ENCODE measurements at places on chromosomes 7 and 10.

DNA sequence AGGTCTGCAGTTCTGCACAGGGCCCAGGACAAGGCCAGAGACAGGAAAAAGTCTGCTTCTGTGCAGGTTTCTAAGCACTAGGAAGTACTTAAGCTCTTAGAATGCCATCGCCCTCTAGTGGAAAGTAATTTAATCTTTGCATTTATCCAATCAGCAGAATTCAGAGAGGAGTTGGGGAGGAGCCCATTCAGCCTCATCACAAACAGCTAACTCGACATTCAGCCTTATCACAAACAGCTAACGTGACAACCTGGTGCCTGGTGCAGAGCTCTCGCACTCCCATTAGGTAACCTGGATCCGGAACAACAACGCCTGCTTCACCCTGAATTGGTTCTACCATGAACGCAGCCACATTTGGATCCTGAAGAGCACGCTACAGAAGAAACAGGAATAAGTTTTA, 15.2 kb downstream of the OAT start:
- H3K4me3 ChIP-seq: no peak overlapping the region
- no peak for DNase-seq
- no peak overlapping the region for H3K27ac ChIP-seq
- no peaks in the 10 kb centered on the region for H3K27me3 ChIP-seq
- peaks cover 10% of the 10 kb centered on the region for H3K36me3 ChIP-seq

DNA sequence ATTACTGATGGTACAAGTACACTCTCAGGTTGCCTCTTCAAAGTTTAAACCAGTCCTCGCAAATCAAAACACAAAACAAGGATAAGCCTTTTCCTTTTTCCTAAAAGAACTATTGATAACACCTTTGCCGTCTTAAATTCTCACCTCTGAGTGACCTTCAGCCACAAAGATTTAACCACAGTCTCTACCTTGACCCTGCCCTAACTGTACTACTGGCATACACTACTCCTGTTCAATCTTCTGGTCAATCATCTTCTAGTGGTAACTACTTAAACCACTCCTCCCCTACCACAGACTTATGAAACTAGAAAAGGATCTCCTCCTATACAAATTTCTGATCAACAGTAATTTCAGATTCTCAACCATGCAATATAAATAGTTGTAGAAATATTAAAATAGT, 15.1 kb downstream of the UPF2 start:
- no peak overlapping the region for H3K27ac ChIP-seq
- DNase-seq: no peak
- peaks cover 5% of the 10 kb centered on the region for H3K4me1 ChIP-seq
- H3K36me3 ChIP-seq: peaks cover 83% of the 10 kb centered on the region
- no peaks in the 10 kb centered on the region for H3K27me3 ChIP-seq

DNA sequence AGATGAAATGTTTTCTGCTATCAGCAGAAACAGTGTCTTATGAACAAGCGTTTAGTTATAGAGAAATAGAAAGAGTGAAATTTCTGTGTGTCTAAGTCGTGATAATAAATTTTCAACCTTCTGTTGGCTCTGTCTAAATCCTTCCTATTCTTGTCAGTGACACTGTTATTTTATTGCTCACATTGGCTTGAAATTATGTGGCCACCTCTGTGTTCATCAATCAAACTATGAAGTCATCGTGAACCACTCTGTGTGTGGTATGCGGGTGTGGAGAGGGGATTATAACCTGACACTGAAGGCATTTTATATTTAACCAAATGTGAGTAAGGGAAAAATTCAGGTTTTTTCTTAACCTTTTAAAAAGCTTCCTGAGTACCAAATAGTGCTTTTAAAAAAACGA, 12.3 kb downstream of the AOAH start:
- H3K4me3 ChIP-seq: no peak overlapping the region
- no peak for DNase-seq
- H3K27ac ChIP-seq: no peak overlapping the region
- no peaks in the 10 kb centered on the region for H3K27me3 ChIP-seq
- no peaks in the 10 kb centered on the region for H3K4me1 ChIP-seq
- H3K36me3 ChIP-seq: no peaks in the 10 kb centered on the region

- H3K4me3 ChIP-seq: no peak overlapping the region
- H3K4me1 ChIP-seq: peaks cover 8% of the 10 kb centered on the region
- no peaks in the 10 kb centered on the region for H3K36me3 ChIP-seq
- no peak for DNase-seq
- peak overlapping the region; percentile 14 for H3K27ac ChIP-seq
These were observed 19.7 kb downstream of the UBTD1 start for GRCh38 chr10:97518301-97519043.

- H3K4me1 ChIP-seq: peaks cover 10% of the 10 kb centered on the region
- peak overlapping the region; percentile 94 for H3K4me3 ChIP-seq
- peak overlapping the region; percentile 96 for H3K27ac ChIP-seq
- no peaks in the 10 kb centered on the region for H3K27me3 ChIP-seq
- no peaks in the 10 kb centered on the region for H3K36me3 ChIP-seq
- no peak for DNase-seq
These were observed 1.5 kb upstream of the RALA start for GRCh38 chr7:39621784-39622411.

DNA sequence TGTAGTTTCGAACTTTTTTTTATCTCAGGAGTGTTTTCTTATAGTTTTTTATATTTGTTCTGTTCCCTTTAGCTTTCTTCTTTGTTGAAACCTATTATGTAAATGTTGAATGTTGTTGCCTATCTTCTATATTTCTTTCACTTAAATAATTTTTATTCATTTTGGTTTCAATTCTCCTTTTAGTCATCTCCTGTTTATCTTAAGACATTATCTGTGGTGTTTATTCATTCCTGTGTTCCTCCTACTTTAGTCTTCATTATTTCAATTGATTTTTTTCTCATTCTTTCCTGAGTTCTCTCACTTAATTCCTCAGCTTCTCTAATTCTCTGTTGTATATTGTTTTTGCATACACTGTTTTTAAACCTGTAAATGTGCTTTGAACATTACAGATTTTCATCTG, 64.1 kb downstream of the XPNPEP1 start:
- no peaks in the 10 kb centered on the region for H3K36me3 ChIP-seq
- no peak overlapping the region for H3K27ac ChIP-seq
- no peak for DNase-seq
- H3K4me3 ChIP-seq: no peak overlapping the region

DNA sequence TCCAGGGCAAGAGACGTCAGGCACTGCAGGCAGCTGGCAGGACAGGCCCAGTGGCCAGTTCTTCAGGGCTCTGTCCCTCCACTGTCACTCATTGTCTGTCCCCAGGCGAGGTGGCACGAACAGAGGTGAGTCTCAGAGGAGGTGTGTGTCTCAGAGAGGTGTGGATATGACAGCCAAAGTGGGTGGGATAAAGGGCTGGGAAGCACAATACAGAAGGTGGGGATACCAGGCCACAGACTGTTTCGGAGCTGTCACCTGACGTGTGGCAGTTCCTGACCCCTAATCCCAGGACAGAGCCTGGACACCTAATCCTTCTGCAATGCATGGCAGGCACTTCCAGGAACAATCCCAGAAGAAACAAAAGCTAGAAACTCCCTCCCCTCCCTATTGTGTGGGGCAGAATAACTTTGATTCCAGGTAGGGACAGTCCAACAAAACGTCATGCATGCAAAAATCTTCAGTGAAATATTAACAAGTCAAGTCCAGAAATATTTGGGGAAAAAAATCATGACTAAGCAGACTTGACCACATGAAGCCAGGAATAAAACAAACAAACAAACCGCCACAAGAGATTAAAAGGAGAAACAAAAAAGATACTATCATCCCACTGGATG, 11.6 kb downstream of the KLRG2 start:
- no peak overlapping the region for H3K4me3 ChIP-seq
- H3K4me1 ChIP-seq: no peaks in the 10 kb centered on the region
- no peaks in the 10 kb centered on the region for H3K27me3 ChIP-seq
- no peaks in the 10 kb centered on the region for H3K36me3 ChIP-seq

GRCh38 chr7:83849131-83849530, 200.2 kb upstream of the SEMA3E start:
- no peaks in the 10 kb centered on the region for H3K36me3 ChIP-seq
- DNase-seq: no peak
- H3K27ac ChIP-seq: no peak overlapping the region
- no peaks in the 10 kb centered on the region for H3K27me3 ChIP-seq
- H3K4me1 ChIP-seq: no peaks in the 10 kb centered on the region

DNA sequence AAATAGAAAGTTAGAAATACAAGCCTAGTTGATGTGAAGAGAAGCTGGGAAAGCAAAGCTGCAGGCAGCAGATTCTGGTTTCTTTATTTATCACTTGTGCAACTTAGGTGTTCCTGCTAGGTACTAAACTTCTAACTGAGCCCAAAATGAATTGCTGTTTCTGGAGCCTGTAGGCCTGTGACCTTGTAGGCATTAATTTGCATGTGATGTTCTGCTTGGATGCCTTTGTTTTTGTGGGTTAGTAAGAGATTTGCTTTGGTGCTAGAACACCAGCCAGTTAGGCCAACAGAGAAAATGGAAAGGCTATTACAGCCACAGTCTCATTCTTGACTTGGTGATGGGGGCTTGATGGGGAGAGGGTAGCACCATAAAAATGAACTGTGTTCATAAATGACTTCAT, 370.7 kb downstream of the PPP1R3A start:
- no peaks in the 10 kb centered on the region for H3K4me1 ChIP-seq
- no peaks in the 10 kb centered on the region for H3K36me3 ChIP-seq
- H3K27me3 ChIP-seq: no peaks in the 10 kb centered on the region
- DNase-seq: no peak
- H3K27ac ChIP-seq: no peak overlapping the region

GRCh38 chr10:75399461-75400162, 2.0 kb downstream of the ZNF503 start:
- H3K27me3 ChIP-seq: no peaks in the 10 kb centered on the region
- H3K4me1 ChIP-seq: peaks cover 5% of the 10 kb centered on the region
- H3K36me3 ChIP-seq: peaks cover 16% of the 10 kb centered on the region
- H3K27ac ChIP-seq: peak overlapping the region; percentile 97
- DNase-seq: no peak

- DNase-seq: no peak
- H3K27ac ChIP-seq: no peak overlapping the region
- no peak overlapping the region for H3K4me3 ChIP-seq
- no peaks in the 10 kb centered on the region for H3K36me3 ChIP-seq
These were observed 83.4 kb upstream of the NUPR2 start for GRCh38 chr7:56199639-56200038.

- no peak for DNase-seq
- no peaks in the 10 kb centered on the region for H3K4me1 ChIP-seq
- H3K27me3 ChIP-seq: no peaks in the 10 kb centered on the region
- no peak overlapping the region for H3K4me3 ChIP-seq
- no peaks in the 10 kb centered on the region for H3K36me3 ChIP-seq
These were observed 87.4 kb upstream of the RNF148 start for GRCh38 chr7:122790132-122790531.

DNA sequence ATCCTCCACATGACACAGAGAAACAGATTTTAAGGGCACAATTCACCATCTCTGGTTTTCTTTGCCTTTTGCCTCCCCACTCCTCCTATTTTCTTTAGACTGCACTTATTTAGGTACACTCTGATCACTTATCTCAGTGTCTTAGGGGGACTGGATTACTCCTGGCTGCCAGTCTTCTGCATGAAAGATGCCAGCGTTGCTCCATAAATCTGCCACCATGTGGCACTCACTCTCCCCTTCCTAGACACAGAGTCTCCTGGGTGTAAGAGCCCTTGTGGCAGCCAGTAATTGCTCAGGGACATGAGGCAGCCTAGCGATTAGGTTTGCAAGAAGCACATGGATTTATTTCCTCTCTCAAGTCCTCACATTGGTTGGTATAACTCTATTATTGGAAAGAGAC, 34.5 kb upstream of the RBM20 start:
- H3K4me3 ChIP-seq: no peak overlapping the region
- DNase-seq: no peak
- H3K27ac ChIP-seq: no peak overlapping the region
- no peaks in the 10 kb centered on the region for H3K4me1 ChIP-seq
- no peaks in the 10 kb centered on the region for H3K27me3 ChIP-seq

- H3K27me3 ChIP-seq: peaks cover 45% of the 10 kb centered on the region
- no peak overlapping the region for H3K27ac ChIP-seq
- H3K4me3 ChIP-seq: no peak overlapping the region
- no peak for DNase-seq
These were observed 210.8 kb downstream of the CCSER2 start for GRCh38 chr10:84539216-84539615.

DNA sequence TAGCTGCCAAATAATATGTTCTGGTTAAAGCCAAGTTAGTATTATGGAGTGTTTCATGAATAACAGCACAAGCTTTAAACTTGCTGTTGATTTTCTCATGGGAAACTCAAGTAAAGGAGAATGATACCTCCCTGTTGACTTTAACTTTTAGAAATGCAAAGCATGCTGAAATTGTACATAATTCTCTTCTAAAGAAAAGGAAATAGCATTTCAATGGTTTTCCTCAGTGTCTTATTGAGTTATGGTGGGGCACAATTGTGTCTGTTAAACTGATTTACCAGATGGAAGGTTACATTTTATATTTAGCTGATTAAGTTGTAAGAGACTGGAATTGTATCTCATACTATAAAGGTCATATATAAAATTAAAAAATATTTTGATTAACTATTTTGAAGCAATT, 119.3 kb downstream of the HDAC9 start:
- H3K27me3 ChIP-seq: no peaks in the 10 kb centered on the region
- DNase-seq: no peak
- no peaks in the 10 kb centered on the region for H3K4me1 ChIP-seq
- no peaks in the 10 kb centered on the region for H3K36me3 ChIP-seq
- no peak overlapping the region for H3K27ac ChIP-seq

DNA sequence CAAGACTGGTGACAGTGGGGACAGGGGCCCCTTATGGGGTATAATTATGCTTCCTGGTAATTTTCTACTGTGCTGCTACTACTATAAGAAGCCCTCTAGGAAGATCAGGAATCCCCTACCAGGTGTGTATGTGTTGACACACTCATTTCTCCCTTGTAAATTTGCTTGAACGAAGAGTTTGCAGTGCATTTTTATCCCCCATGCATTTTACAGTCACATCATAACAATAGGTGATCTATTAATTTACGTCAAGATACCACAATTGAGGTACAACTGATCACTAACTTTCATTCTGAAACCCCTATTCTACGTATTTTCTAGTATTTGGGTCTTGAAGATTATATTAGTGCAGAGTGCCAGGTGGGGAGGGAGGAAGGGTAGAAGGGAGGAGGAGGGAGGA, 252.2 kb downstream of the NSUN6 start:
- H3K27ac ChIP-seq: no peak overlapping the region
- H3K27me3 ChIP-seq: no peaks in the 10 kb centered on the region
- peaks cover 4% of the 10 kb centered on the region for H3K4me1 ChIP-seq
- no peak for DNase-seq
- no peak overlapping the region for H3K4me3 ChIP-seq

- H3K27me3 ChIP-seq: no peaks in the 10 kb centered on the region
- H3K4me3 ChIP-seq: no peak overlapping the region
- no peaks in the 10 kb centered on the region for H3K4me1 ChIP-seq
- DNase-seq: no peak
- H3K27ac ChIP-seq: no peak overlapping the region
These were observed 103.2 kb downstream of the NRG3 start for GRCh38 chr10:81978238-81978637.

GRCh38 chr10:61164458-61165160, 220.6 kb upstream of the RHOBTB1 start:
- H3K27ac ChIP-seq: no peak overlapping the region
- no peak overlapping the region for H3K4me3 ChIP-seq
- no peak for DNase-seq
- H3K36me3 ChIP-seq: no peaks in the 10 kb centered on the region
- no peaks in the 10 kb centered on the region for H3K27me3 ChIP-seq
